CD4-positive, alpha-beta T cell (primary cell): ENCODE measurements at places on chromosomes 7 and 10. TPM values are rescaled to one million over a fixed set of nuclear protein-coding genes. Genes with fewer than 3 reads are reported as not detected.

Gene PTF1A
- not detected for total RNA-seq

Gene TPST1
- 2.6 TPM for total RNA-seq

Gene GPR15LG
- total RNA-seq = not detected

Gene RELN
- not detected for total RNA-seq

DNA sequence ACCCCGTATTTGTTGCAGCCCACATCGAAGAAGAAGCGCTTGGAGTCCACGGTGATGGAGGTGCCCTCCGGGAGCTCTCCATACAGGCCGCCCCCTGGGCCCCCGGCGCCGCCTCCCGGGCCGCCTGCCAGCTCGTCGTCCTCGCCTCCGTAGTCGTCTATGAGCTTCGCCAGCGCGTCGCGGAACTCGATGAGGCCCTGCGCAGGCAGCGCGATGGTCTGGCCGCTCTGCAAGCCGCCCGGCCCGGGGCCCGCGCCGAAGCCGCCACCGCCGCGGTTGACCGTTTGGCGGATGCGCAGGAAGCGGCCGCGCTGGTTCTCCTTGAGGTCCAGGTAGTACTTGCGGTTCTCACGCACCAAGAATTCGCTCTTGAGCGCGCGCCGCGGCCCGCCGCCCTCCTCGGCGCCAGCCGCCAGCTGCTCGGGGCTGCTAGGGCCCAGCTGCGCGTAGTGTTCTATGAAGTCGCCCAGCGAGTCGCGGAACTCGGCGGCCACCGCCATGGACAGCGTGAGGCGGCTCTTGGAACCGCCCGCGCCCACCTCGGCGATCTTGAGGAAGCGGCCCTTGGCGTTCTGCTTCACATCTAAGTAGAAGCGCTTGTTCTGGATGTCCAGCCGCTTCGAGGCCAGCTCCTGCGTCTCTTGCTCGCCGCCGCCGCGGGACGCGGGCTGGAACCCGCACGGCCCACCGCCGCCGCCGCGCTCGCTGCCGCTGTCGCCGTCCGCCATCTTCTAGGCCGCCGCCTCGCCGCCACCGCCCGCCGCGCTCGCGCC is 523 bp downstream of the PURB start:
- no peaks in the 10 kb centered on the region for H3K36me3 ChIP-seq
- peak overlapping the region; percentile 63 for H3K4me3 ChIP-seq
- H3K4me1 ChIP-seq = peaks cover 27% of the 10 kb centered on the region

- no peaks in the 10 kb centered on the region for H3K4me1 ChIP-seq
- no peaks in the 10 kb centered on the region for H3K27me3 ChIP-seq
- no peak overlapping the region for H3K27ac ChIP-seq
- no peak for DNase-seq
- no peaks in the 10 kb centered on the region for H3K36me3 ChIP-seq
- no peak overlapping the region for H3K4me3 ChIP-seq
These were observed 60.3 kb upstream of the PLXNA4 start for GRCh38 chr7:132636581-132636980.

GRCh38 chr7:88851220-88851619 is 55.7 kb upstream of the TEX47 start:
- no peak for DNase-seq
- no peaks in the 10 kb centered on the region for H3K36me3 ChIP-seq
- H3K27ac ChIP-seq = no peak overlapping the region
- no peak overlapping the region for H3K4me3 ChIP-seq
- no peaks in the 10 kb centered on the region for H3K4me1 ChIP-seq
- H3K27me3 ChIP-seq = no peaks in the 10 kb centered on the region

DNA sequence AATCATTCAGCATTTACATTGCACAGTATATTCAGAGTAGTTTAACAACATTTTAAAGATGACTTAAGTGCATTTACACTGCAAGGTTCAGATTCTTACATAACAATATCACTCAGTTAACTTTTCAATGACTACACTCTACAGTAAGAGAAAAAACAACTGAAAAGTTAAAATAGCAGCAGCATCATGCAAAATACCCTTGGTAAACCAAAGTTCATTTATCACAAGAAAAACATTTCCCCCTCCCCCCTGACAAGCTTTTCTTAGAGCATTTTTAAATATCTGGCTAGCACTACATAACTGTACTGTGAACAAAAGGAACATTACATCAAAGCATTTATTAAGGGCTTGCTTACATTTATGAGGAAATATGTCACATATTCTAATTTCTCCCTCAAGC is 179.5 kb upstream of the HGF start:
- H3K4me1 ChIP-seq = no peaks in the 10 kb centered on the region
- no peak overlapping the region for H3K27ac ChIP-seq
- no peak for DNase-seq
- H3K4me3 ChIP-seq = no peak overlapping the region

DNA sequence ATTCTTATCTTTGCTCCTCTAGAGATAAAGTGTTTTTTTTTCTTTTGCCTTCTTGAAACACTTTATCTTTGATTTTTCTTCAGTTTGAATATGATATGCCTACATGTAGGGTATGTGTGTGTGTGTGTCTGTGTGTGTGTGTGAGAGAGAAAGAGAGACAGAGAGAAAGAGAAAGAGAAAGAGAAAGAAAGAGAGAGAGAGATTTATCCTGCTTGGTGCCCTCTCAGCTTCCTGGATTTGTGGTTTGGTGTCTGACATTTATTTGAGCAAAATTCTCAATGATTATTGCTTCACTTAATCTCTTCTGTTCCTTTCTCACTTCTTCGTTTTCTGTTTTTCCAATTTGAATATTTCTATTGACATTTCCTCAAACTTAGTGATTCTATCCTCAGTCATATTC is 60.3 kb downstream of the RAB18 start:
- no peak for DNase-seq
- H3K4me1 ChIP-seq = peaks cover 16% of the 10 kb centered on the region
- H3K36me3 ChIP-seq = no peaks in the 10 kb centered on the region
- H3K4me3 ChIP-seq = no peak overlapping the region
- no peaks in the 10 kb centered on the region for H3K27me3 ChIP-seq
- H3K27ac ChIP-seq = no peak overlapping the region

- no peak for DNase-seq
- no peaks in the 10 kb centered on the region for H3K27me3 ChIP-seq
- no peaks in the 10 kb centered on the region for H3K4me1 ChIP-seq
- H3K4me3 ChIP-seq = no peak overlapping the region
- no peak overlapping the region for H3K27ac ChIP-seq
- H3K36me3 ChIP-seq = no peaks in the 10 kb centered on the region
These were observed 145.7 kb downstream of the RNLS start for GRCh38 chr10:88437411-88437810.

- no peaks in the 10 kb centered on the region for H3K27me3 ChIP-seq
- peaks cover 15% of the 10 kb centered on the region for H3K36me3 ChIP-seq
- peaks cover 90% of the 10 kb centered on the region for H3K4me1 ChIP-seq
- no peak for DNase-seq
- peak overlapping the region; percentile 7 for H3K27ac ChIP-seq
These were observed 10.8 kb downstream of the ANXA11 start for GRCh38 chr10:80194373-80195045.

- no peak for DNase-seq
- H3K36me3 ChIP-seq = peaks cover 4% of the 10 kb centered on the region
- H3K4me1 ChIP-seq = peaks cover 8% of the 10 kb centered on the region
- H3K4me3 ChIP-seq = no peak overlapping the region
- H3K27me3 ChIP-seq = no peaks in the 10 kb centered on the region
These were observed 16.0 kb downstream of the CREB3L2 start for GRCh38 chr7:137985897-137986251.

DNA sequence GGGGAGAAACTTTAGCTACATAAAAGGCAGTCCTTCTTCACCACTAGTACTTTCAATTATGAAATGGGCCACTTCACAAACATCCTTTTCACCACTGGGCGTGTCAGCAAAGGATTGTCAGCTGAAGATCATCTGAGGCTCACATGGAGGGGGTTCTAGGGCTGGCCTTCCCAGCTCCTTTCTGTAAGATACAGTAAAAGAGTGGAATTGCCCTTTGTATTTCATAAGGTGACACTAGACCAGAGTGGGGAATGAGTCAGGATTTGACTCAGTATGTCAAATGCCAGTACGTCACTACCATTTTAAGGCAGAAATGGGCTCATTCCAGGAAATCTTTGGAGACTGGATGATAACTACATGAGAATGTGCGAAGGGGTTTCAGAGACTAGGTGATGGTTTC is 21.2 kb upstream of the BLOC1S2 start:
- no peak overlapping the region for H3K4me3 ChIP-seq
- no peak overlapping the region for H3K27ac ChIP-seq
- no peaks in the 10 kb centered on the region for H3K4me1 ChIP-seq
- H3K36me3 ChIP-seq = no peaks in the 10 kb centered on the region
- peaks cover 26% of the 10 kb centered on the region for H3K27me3 ChIP-seq

GRCh38 chr10:49743464-49744075 is 18.6 kb downstream of the OGDHL start:
- H3K36me3 ChIP-seq = no peaks in the 10 kb centered on the region
- H3K27me3 ChIP-seq = no peaks in the 10 kb centered on the region
- H3K27ac ChIP-seq = no peak overlapping the region
- no peak overlapping the region for H3K4me3 ChIP-seq
- DNase-seq = no peak

GRCh38 chr7:152541892-152542291 is 106.1 kb upstream of the KMT2C start:
- H3K27me3 ChIP-seq = no peaks in the 10 kb centered on the region
- no peaks in the 10 kb centered on the region for H3K4me1 ChIP-seq
- H3K27ac ChIP-seq = no peak overlapping the region
- no peak for DNase-seq

GRCh38 chr10:49290607-49291006 is 8.4 kb upstream of the C10orf71 start:
- no peaks in the 10 kb centered on the region for H3K4me1 ChIP-seq
- H3K27me3 ChIP-seq = no peaks in the 10 kb centered on the region
- no peak overlapping the region for H3K27ac ChIP-seq
- DNase-seq = no peak
- H3K36me3 ChIP-seq = no peaks in the 10 kb centered on the region

- H3K4me1 ChIP-seq = peaks cover 15% of the 10 kb centered on the region
- H3K36me3 ChIP-seq = no peaks in the 10 kb centered on the region
- H3K27ac ChIP-seq = peak overlapping the region; percentile 80
- H3K27me3 ChIP-seq = no peaks in the 10 kb centered on the region
- DNase-seq = peak; percentile 51
- no peak overlapping the region for H3K4me3 ChIP-seq
These were observed 67.3 kb upstream of the KLF6 start for GRCh38 chr10:3852147-3852904.

- H3K27ac ChIP-seq = no peak overlapping the region
- H3K4me3 ChIP-seq = no peak overlapping the region
- H3K4me1 ChIP-seq = peaks cover 6% of the 10 kb centered on the region
- H3K36me3 ChIP-seq = no peaks in the 10 kb centered on the region
- DNase-seq = no peak
These were observed 69.5 kb upstream of the VOPP1 start for GRCh38 chr7:55641811-55642210.

- no peaks in the 10 kb centered on the region for H3K27me3 ChIP-seq
- peaks cover 12% of the 10 kb centered on the region for H3K4me1 ChIP-seq
- no peak overlapping the region for H3K27ac ChIP-seq
- DNase-seq = no peak
These were observed 13.6 kb downstream of the GIMAP4 start for GRCh38 chr7:150580638-150581394.

DNA sequence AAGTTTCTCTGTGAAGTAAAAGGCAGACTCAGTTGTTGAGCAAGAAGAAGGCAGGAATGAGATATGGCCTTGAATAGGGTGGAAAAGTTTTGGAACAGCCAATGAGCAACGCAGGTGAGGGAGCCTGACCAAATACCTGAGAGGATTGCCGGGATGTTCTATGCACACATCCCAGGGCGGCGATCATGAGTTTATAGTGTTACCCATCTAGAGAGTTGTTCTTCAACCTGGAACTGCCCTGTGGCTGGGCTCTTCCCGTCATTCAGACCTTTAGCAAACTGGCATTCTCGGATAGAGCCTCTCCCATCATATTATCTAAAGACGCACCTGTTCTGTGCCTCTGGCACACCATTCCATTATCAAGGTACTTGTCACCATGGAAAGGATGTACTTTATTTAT is 103.0 kb upstream of the KIF5B start:
- DNase-seq = no peak
- no peak overlapping the region for H3K4me3 ChIP-seq
- no peaks in the 10 kb centered on the region for H3K36me3 ChIP-seq

GRCh38 chr7:80991654-80992053 is 72.8 kb upstream of the SEMA3C start:
- H3K4me1 ChIP-seq = no peaks in the 10 kb centered on the region
- H3K36me3 ChIP-seq = no peaks in the 10 kb centered on the region
- no peaks in the 10 kb centered on the region for H3K27me3 ChIP-seq
- DNase-seq = no peak
- no peak overlapping the region for H3K4me3 ChIP-seq
- no peak overlapping the region for H3K27ac ChIP-seq

DNA sequence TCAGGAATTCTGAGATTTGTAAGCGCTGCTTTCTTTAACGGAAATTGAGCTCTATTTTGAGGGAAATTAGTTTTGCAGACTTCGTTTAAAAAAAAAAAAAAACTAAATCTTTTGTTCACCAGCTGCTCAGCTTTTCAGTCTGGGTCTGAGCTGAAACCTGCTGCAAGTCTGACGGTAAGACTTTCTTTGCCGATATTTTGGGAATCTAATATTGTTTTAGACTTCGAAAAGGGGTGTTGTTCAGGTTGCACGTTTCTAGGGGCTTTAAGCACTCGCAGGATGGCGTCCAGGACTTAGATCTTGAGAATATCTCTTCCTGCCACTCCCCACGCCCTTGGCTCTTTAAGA is 1.8 kb upstream of the MEOX2 start:
- DNase-seq = no peak
- H3K27ac ChIP-seq = no peak overlapping the region
- H3K36me3 ChIP-seq = no peaks in the 10 kb centered on the region
- H3K4me3 ChIP-seq = no peak overlapping the region
- no peaks in the 10 kb centered on the region for H3K4me1 ChIP-seq
- peaks cover 28% of the 10 kb centered on the region for H3K27me3 ChIP-seq

DNA sequence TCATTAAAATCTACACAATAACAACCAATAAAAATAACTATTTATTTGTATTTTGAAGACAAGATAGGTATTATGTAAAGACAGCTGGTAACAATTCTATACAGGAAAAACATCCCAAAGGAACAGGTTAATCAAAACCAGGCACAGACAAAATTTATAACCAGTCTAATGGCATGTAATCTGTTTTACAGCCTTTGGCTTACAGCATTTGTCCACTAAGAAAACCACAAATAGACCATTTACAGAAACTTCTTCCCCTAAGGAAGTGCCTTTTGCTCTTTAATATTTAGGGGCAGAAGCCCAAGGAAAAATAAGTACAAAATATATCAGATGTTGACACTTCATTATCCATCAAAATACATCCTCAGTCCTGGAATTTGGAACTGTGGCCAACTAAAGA is 65.0 kb downstream of the SVIL start:
- H3K4me1 ChIP-seq = no peaks in the 10 kb centered on the region
- DNase-seq = no peak
- no peak overlapping the region for H3K27ac ChIP-seq
- H3K27me3 ChIP-seq = no peaks in the 10 kb centered on the region

DNA sequence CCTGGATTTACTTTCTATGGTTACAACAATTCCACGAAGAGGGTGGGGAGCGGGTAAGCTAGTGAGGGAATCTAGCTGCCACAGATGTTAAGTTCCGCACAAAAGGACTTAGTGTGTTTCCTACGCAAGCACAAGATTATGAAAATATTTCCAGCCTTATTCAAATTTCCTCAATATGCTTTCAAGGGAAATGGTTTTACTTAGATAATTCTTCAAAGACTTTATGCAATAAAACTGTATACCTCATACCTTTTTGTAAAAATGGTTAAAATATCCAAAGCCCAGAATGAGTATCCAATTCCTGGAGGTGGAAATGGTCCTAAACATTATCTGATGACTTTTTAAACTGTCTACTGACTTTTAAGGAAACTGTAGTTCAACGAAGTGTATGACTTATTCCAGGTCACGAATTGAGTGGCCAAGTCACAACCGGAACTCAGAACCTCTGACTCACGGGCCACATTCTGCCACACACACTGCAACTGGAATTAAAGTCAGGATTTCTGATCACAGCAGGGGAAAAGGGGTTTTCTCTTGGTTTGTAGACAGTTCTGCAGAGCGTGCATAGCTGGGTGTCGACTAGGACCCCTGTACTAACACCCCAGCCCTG is 20.2 kb upstream of the INSIG1 start:
- no peaks in the 10 kb centered on the region for H3K27me3 ChIP-seq
- no peak overlapping the region for H3K4me3 ChIP-seq
- H3K36me3 ChIP-seq = no peaks in the 10 kb centered on the region
